Uterus (tissue), 4 donors: ENCODE measurements at places on chromosomes 2 and 18. TPM values are rescaled to one million over a fixed set of nuclear protein-coding genes. Genes with fewer than 3 reads are reported as not detected.

DNA sequence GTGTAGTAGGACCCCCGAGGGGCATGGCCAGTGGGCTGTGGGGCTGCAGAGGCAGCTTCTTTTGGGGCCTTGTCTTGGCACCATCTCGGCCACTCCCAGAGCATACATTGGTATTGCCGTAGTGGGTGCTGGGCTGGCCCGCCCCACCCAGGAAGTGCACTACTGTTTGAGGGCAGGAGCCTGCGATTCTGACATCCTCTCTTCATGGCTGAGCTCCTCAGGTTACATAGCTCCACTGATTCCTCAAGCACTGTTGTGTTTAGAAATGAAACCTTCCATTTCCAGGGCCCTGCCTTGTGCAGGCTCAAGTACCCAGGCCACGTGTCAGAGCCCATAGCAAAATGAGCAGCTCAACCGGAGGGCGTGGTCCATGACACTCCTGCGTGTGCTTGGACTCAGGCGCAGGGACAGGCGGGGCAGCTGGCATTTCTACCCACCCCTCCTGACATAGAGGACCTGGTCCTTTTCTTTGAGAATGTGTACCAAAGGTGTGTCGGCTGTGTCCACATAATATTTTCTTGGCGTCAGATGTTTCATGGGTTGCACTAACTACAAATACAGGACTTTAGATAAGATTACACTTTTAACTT, 67.9 kb downstream of the DGKD start:
- no peak for DNase-seq

DNA sequence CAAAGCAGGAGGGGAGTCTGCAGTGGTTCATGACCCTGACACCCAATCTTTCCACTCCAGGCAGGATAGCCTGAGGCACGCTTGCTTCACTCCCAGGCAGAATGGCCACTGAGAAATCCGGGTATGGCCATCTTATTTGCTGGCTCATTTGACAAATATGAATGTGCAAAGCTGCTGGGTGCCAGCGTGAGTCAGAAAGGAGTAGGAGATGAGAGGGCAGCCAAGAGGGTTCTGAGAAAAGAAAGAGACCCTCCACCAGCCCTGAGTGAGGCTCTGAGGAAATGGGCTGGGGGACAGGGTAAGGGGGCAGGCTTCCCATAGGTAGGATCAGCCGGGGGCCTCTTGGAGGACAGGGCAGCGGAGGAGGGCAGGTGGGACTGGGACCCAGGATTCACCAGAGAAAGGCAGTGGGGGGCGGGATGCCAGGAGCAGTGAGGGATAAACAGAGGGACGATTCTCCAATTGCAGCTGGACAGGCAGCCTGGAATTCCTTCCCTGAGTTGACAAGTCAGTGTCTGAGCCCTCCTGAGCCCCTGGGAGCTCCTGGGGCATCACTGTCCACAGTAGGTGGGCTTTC, 15.2 kb downstream of the RAMP1 start:
- DNase-seq, result peak; percentile 66

DNA sequence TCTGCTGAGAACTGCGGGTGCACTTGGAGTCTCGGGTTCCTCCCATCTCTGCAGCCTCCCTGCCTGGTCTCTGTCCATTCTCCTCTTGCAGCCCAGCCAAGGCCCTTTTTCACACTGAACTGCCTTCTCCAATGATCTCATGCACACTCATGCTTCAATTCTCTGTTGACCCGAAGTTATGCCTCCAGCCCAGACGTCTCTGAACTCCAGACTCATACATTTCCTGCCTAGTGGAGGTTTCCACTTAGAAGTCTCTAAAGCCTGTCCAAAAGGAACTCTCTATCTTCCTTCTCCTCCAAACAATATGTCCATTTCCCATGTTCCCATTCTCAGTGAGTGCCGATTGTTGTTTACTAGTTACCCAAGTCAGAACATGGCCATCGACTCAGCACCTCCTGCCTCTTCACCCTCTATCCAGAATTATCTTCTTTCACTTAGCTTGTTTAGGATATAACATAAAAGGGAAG, 155.2 kb downstream of the IRS1 start:
- no peak for DNase-seq

- DNase-seq, result no peak
Measured at GRCh38 chr2:223048519-223048918, 3.5 kb upstream of the KCNE4 start.

DNA sequence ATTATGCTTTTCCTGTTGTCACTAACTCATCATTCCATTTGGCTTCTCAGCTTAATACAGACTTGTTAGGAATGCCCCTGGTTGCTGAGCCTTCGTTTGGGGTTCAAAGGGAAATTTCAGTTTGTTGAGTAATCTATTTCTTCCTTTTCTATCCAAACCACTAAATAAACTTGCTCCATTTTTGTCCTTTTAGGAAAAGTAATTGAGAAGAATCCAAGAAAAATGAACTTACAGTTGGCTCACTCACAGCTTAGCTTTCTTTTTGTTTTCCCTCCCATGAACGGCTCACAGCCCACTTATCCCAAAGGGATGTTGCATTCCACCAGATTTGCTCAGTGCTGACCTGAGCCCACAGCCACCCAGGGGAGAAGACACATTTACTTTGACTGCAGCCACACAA, 73.9 kb downstream of the SOX11 start:
- no peak for DNase-seq

- DNase-seq, result no peak
Measured at GRCh38 chr2:123051136-123051535, 974.0 kb upstream of the CNTNAP5 start.

LRRC30 gene
- not detected for total RNA-seq

MYOM1 gene
- 3.1 TPM for total RNA-seq
